ENCODE measurements at places on chromosomes 2 and 18. TPM values are rescaled to one million over a fixed set of nuclear protein-coding genes. Genes with fewer than 3 reads are reported as not detected.
A peak's percentile ranks its signal among the peaks of the same experiment; 100 is the strongest.

BCL2L11 gene
- 11.1 TPM for total RNA-seq

- H3K4me3 ChIP-seq: peak overlapping the region; percentile 96
- H3K27ac ChIP-seq: peak overlapping the region; percentile 96
- H3K4me1 ChIP-seq: peaks cover 45% of the 10 kb centered on the region
- no peaks in the 10 kb centered on the region for H3K27me3 ChIP-seq
- peaks cover 41% of the 10 kb centered on the region for H3K36me3 ChIP-seq
These were observed 752 bp upstream of the CYTIP start for GRCh38 chr2:157444641-157445040.

- DNase-seq: no peak
- no peak overlapping the region for H3K4me3 ChIP-seq
- no peak overlapping the region for H3K27ac ChIP-seq
- H3K4me1 ChIP-seq: peaks cover 27% of the 10 kb centered on the region
- peaks cover 27% of the 10 kb centered on the region for H3K36me3 ChIP-seq
- H3K27me3 ChIP-seq: no peaks in the 10 kb centered on the region
These were observed 130.4 kb downstream of the TTC27 start for GRCh38 chr2:32758232-32758631.

GRCh38 chr2:231765496-231765929, 15.6 kb downstream of the PDE6D start:
- peak overlapping the region; percentile 3 for H3K27ac ChIP-seq
- H3K4me3 ChIP-seq: no peak overlapping the region
- no peaks in the 10 kb centered on the region for H3K36me3 ChIP-seq
- DNase-seq: peak; percentile 8
- no peaks in the 10 kb centered on the region for H3K27me3 ChIP-seq

DLX1 gene
- not detected for total RNA-seq

CYP27C1 gene
- not detected for total RNA-seq

- DNase-seq: no peak
- H3K27me3 ChIP-seq: no peaks in the 10 kb centered on the region
- no peaks in the 10 kb centered on the region for H3K36me3 ChIP-seq
- H3K27ac ChIP-seq: no peak overlapping the region
- peaks cover 48% of the 10 kb centered on the region for H3K4me1 ChIP-seq
These were observed 236.7 kb downstream of the PRKCE start for GRCh38 chr2:45888167-45888566.

DNA sequence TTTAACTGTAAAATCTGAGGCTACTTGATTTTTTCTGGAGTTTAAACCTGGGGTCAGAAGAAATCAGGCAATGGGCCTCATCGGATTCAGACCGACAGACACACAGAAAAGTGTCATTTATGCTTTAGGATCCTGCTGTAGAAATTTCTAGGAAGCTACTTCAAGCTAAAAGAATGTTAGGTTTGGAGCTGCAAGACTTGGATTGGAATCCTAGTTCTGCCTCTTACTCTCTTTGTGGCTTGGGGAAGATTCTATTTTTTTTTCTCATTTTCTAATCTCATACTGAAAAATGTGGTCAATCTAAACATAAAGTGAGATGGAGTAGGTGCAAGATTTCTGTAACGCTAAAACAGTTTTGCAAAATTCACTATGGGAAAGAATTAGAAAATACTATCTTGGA, 48.8 kb upstream of the KCNE4 start:
- no peaks in the 10 kb centered on the region for H3K4me1 ChIP-seq
- DNase-seq: no peak
- H3K36me3 ChIP-seq: no peaks in the 10 kb centered on the region

DNA sequence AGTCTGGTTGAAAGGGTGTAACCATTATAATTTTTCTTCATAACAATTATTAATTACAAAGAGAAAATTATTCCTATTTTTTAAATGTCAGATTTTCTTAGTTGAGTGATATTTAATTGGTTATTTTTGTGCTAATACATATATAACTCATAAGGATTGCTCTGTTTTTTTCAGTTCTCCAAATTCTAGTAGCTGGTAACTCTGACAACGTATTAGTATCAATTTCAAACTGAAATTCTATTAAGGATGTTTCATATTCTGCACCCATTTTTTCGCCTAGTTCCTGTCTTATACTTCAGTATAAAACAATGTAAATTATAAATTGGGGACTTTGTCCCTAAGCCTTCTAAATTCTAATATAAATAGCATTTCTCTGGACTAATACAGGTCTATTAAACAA, 81.0 kb downstream of the R3HDM1 start:
- H3K27ac ChIP-seq: no peak overlapping the region
- H3K4me1 ChIP-seq: no peaks in the 10 kb centered on the region
- H3K36me3 ChIP-seq: peaks cover 14% of the 10 kb centered on the region
- H3K27me3 ChIP-seq: no peaks in the 10 kb centered on the region
- H3K4me3 ChIP-seq: no peak overlapping the region

- H3K4me1 ChIP-seq: peaks cover 7% of the 10 kb centered on the region
- H3K4me3 ChIP-seq: no peak overlapping the region
- H3K36me3 ChIP-seq: peaks cover 8% of the 10 kb centered on the region
- H3K27ac ChIP-seq: no peak overlapping the region
- H3K27me3 ChIP-seq: no peaks in the 10 kb centered on the region
- no peak for DNase-seq
These were observed 83.5 kb upstream of the ZFP36L2 start for GRCh38 chr2:43309935-43310334.

RTP5 gene
- total RNA-seq: not detected

LYPD6B gene
- total RNA-seq: not detected

- DNase-seq: no peak
- no peak overlapping the region for H3K27ac ChIP-seq
- no peaks in the 10 kb centered on the region for H3K36me3 ChIP-seq
- no peak overlapping the region for H3K4me3 ChIP-seq
These were observed 264.8 kb upstream of the KLHL29 start for GRCh38 chr2:23120161-23120560.

DNA sequence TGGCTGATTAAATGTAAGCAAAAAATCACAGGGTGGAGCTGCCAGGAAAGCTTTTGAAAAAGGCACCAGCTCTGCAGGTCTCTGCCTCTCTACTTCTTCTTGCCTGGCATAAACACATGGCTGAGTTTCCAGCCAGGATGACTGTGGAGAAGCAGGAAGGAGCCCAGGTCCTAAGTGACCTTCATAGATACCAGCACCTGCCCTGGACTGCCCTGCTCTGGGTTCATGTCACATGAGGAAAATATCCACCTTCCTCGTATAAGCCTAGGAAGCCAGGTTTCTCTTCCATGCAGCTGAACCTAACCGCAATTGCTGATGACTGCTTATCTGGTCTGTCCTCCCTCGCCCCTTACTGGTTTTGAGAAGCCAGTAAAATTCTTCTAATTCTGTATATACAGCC, 47.8 kb upstream of the CREB1 start:
- DNase-seq: no peak
- H3K27me3 ChIP-seq: no peaks in the 10 kb centered on the region
- no peak overlapping the region for H3K4me3 ChIP-seq
- no peak overlapping the region for H3K27ac ChIP-seq
- H3K4me1 ChIP-seq: peaks cover 32% of the 10 kb centered on the region

DNA sequence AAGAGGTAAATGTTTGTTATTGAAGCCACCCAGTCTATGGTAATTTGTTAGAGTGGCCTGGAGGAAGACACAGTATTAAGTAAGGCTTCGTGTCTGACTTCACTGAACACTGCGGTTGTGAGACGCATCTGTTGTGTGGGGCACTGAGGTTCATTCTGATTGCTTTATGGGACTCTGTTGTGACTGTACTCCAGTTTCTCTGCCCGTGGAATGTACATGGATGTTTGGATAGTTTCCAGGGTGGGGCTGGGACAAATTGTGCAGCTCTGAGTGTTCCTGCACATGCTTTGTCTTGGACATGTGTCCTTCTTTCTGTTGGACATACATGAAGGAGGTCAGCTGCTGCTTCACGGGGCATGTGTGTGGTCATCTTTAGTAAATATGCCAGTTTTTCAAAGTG, 58.6 kb downstream of the ODC1 start:
- H3K4me3 ChIP-seq: no peak overlapping the region
- H3K36me3 ChIP-seq: peaks cover 2% of the 10 kb centered on the region
- DNase-seq: no peak
- no peak overlapping the region for H3K27ac ChIP-seq
- H3K4me1 ChIP-seq: peaks cover 35% of the 10 kb centered on the region

GRCh38 chr2:172639823-172640222, 83.9 kb downstream of the PDK1 start:
- no peak for DNase-seq
- H3K4me3 ChIP-seq: no peak overlapping the region
- no peak overlapping the region for H3K27ac ChIP-seq
- no peaks in the 10 kb centered on the region for H3K27me3 ChIP-seq

DNA sequence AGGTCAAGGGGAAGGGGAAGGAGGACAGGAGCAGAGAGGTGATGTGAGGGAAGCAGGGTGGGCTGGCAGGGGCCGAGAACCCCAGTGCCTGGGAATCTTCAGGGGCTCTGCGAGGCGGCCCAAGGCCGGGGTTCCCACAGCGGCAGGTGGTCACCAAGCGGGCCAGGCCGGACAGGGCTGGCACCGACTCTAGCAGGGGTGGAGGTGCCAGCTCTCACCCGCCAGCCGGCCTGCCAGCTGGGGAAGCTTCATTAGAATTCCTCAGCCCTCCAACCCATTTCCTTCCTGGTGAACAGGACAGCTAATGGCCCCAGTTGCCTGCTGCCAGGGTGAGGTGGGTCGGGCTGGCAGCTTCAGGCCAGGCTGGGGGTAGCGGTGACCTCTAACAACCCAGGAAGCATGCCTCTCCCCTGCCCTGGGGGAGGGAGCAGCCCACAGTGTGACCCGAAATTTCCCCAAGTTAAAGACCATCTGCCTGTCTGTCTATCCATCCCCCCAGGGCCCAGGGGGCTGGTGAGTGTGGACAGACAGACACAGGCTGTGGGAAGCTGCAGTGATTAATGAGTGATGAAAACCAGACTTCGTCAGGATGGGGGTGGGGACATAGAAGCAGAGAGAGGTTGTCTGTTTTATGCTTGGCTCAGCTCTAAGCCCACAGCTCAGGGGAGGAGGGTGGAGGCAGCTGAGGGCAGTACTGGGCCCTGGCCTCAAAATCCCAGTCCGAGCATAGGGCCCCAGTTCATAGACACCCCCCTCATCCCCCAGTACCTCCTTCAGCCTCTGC, 144.1 kb downstream of the ZFP36L2 start:
- no peaks in the 10 kb centered on the region for H3K27me3 ChIP-seq
- no peak for DNase-seq
- peaks cover 5% of the 10 kb centered on the region for H3K4me1 ChIP-seq
- H3K27ac ChIP-seq: no peak overlapping the region

- H3K27ac ChIP-seq: no peak overlapping the region
- no peak for DNase-seq
- no peak overlapping the region for H3K4me3 ChIP-seq
- H3K36me3 ChIP-seq: no peaks in the 10 kb centered on the region
- peaks cover 65% of the 10 kb centered on the region for H3K27me3 ChIP-seq
These were observed 3.5 kb downstream of the WNT6 start for GRCh38 chr2:218863021-218863520.

ALPI gene
- not detected for total RNA-seq

GRCh38 chr2:180240774-180241173, 233.7 kb upstream of the CWC22 start:
- H3K27me3 ChIP-seq: no peaks in the 10 kb centered on the region
- H3K27ac ChIP-seq: no peak overlapping the region
- no peak for DNase-seq
- no peaks in the 10 kb centered on the region for H3K4me1 ChIP-seq
- H3K36me3 ChIP-seq: no peaks in the 10 kb centered on the region
- H3K4me3 ChIP-seq: no peak overlapping the region

DNA sequence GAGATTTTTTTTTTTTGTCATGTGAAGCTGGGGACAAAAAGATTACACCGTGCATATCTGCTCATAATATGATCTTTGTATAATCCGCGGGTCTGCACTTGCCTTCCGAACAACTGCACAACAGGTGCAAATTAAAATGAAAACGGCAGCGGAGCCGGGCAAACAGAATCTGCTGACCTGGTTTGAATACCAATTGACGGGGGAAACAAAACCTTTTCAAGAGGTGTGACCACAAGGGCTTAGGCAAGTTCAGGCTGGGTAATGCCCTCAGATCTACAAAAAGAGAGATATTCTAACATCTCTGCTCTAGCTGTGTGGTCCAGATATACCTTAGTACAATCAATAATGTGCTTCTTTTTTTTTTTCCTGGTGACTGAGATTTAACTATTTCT, 88.5 kb downstream of the ZEB2 start:
- no peak overlapping the region for H3K4me3 ChIP-seq
- H3K4me1 ChIP-seq: no peaks in the 10 kb centered on the region
- no peaks in the 10 kb centered on the region for H3K36me3 ChIP-seq
- no peak overlapping the region for H3K27ac ChIP-seq
- no peak for DNase-seq

DNA sequence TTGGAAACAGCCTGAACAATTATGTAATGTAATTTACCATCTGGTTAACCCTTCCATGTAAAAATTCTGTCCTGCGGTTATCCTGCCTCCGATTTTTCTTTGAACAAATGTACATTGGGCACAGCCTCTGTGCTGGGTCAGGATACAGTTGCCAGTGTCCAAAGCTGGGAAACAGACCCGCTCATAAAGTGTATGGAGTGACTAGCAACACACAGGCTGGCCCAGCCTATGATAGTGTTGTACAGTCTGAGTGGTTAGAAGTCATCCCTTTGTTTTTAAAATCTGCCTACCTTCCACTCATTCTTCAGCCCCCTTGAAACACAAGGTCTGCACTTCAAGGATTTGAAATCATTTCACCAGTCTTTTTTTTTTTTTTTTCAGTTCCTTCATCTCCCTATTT, 50.1 kb downstream of the FEZ2 start:
- peaks cover 17% of the 10 kb centered on the region for H3K4me1 ChIP-seq
- no peak overlapping the region for H3K4me3 ChIP-seq
- no peak overlapping the region for H3K27ac ChIP-seq
- DNase-seq: no peak

- H3K4me3 ChIP-seq: no peak overlapping the region
- no peak overlapping the region for H3K27ac ChIP-seq
- no peak for DNase-seq
- no peaks in the 10 kb centered on the region for H3K27me3 ChIP-seq
These were observed 152.8 kb upstream of the FIGN start for GRCh38 chr2:163888591-163888990.

TBC1D8 gene
- total RNA-seq: 0.50 TPM

GRCh38 chr2:221673248-221673647, 101.1 kb upstream of the EPHA4 start:
- no peaks in the 10 kb centered on the region for H3K27me3 ChIP-seq
- no peaks in the 10 kb centered on the region for H3K4me1 ChIP-seq
- no peak for DNase-seq
- no peaks in the 10 kb centered on the region for H3K36me3 ChIP-seq
- H3K27ac ChIP-seq: no peak overlapping the region
- no peak overlapping the region for H3K4me3 ChIP-seq

COBLL1 gene
- not detected for total RNA-seq

DNA sequence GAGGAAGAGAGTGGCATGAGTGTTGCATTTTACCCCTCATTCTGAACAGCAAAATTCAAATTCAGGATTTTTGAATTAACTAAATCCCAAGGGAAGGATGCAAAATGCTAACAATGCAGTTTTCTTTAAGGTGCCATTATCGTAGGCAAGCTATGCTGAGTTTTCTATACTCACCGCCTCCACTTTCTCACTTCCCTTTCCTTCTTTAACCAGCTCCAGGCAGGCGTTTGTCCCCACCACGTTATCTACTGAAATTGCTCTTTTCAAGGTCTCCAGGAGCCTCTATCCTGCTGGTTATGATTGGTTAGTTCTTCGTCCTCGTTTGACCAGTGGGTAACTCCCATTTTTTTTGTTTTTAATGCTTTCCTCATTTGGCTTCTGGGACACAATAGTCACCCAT, 1.8 kb upstream of the CPO start:
- H3K4me1 ChIP-seq: no peaks in the 10 kb centered on the region
- DNase-seq: no peak
- no peaks in the 10 kb centered on the region for H3K36me3 ChIP-seq
- no peak overlapping the region for H3K4me3 ChIP-seq
- peaks cover 2% of the 10 kb centered on the region for H3K27me3 ChIP-seq
- no peak overlapping the region for H3K27ac ChIP-seq

- H3K27ac ChIP-seq: no peak overlapping the region
- no peaks in the 10 kb centered on the region for H3K27me3 ChIP-seq
- H3K36me3 ChIP-seq: no peaks in the 10 kb centered on the region
- H3K4me1 ChIP-seq: no peaks in the 10 kb centered on the region
These were observed 34.2 kb upstream of the BAZ2B start for GRCh38 chr2:159650574-159650973.
